ENCODE measurements at places on chromosomes 12 and 14. TPM values are rescaled to one million over a fixed set of nuclear protein-coding genes. Genes with fewer than 3 reads are reported as not detected.
A peak's percentile ranks its signal among the peaks of the same experiment; 100 is the strongest.

- DNase-seq = no peak
- peaks cover 25% of the 10 kb centered on the region for H3K4me1 ChIP-seq
- no peak overlapping the region for H3K4me3 ChIP-seq
- no peaks in the 10 kb centered on the region for H3K27me3 ChIP-seq
These were observed 22.2 kb downstream of the SLC48A1 start for GRCh38 chr12:47795121-47795813.

DNA sequence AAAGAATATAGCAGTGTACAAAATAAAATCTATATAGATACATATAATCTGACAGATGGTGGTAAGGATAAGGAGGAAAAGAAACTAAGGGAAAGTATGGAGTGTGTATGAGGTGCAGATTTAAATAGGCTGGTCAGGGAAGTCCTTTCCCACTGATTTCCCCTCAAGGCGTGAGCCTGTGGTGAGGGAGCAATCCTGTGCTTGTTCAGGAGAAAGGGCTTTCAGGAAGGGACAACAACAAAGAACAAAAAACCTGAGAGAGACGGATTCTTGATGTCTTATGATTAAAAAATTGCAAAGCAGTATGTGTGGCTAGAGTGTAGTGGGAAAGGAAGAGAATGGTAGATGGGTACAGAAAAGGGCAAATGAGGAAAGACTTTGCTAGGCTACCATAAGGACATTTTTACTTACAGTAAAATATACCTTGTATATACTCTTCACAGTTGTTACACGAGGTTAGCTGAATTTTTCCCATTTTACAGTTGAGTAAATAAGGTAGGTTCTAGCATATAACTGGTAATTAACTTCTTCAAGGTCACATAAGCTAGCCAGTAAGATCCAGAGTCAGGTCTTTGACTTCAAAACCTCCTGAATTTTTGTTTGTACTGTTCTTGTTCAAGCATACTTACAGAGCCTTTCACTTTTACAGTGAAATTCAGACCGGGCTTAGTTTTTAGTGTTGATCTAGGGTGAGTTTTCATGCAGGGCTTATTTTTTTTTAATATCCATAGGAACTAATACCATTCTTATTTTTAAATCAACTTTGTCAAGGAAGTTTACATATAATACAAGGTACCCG is 15.6 kb downstream of the CNOT2 start:
- H3K36me3 ChIP-seq = peaks cover 34% of the 10 kb centered on the region
- H3K4me1 ChIP-seq = peaks cover 15% of the 10 kb centered on the region
- no peak overlapping the region for H3K27ac ChIP-seq
- no peak overlapping the region for H3K4me3 ChIP-seq
- DNase-seq = no peak

DNA sequence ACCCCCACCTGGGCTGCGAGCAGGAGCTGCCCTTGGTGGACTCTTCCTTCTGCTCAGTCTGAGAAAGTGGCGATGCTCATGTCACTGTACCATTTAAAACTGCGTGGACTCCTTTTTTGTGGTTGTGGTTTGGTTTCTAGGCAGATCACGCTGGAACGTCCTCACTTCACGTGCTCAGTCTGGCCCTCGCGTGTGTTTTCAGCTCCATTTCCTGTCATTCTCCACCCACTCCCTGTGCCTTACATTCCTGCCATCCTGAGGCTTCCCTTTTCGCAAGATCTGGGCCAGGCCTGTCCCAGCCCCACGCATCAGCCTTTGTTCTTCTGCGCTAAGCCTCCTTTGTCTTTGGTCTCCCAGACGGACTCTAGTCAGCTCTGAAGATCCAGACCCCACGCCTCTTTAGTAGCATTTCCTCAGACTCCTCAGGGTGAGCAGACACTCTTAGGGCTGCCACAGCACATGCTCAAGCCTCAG is 105.4 kb downstream of the FBXL14 start:
- peak; percentile 36 for DNase-seq
- peaks cover 13% of the 10 kb centered on the region for H3K4me1 ChIP-seq
- H3K27ac ChIP-seq = peak overlapping the region; percentile 1
- H3K27me3 ChIP-seq = no peaks in the 10 kb centered on the region

DNA sequence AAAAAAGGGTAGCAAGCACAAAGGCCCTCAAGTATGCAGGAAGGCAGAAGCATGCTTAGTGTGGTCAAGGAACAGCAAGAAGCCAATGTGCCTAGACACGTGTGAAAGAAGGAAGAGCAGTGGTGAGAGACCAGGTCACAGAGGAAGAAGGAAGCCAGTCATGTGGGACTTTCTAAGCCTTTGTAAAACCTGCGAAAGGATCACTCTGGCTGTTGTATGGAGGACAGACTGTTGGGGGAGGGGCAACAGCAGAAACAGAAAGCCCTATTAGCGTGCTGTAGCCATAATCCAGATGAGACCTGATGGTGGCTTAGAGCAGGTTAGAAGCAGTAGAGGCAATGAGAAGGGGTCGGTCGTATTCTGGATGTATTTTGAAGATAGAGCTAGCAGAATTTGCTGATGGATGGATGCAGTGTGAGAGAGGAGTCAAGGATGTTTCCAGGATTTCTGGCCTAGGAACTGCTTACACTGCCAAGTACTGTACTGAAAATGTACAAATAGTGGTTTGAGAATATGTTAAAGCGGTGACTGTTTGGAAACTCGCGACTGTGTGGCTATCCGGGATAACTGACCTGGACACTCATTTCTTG is 5.7 kb upstream of the MLF2 start:
- DNase-seq = no peak
- peaks cover 19% of the 10 kb centered on the region for H3K4me1 ChIP-seq
- H3K27ac ChIP-seq = no peak overlapping the region
- H3K36me3 ChIP-seq = no peaks in the 10 kb centered on the region
- H3K27me3 ChIP-seq = peaks cover 22% of the 10 kb centered on the region

DNA sequence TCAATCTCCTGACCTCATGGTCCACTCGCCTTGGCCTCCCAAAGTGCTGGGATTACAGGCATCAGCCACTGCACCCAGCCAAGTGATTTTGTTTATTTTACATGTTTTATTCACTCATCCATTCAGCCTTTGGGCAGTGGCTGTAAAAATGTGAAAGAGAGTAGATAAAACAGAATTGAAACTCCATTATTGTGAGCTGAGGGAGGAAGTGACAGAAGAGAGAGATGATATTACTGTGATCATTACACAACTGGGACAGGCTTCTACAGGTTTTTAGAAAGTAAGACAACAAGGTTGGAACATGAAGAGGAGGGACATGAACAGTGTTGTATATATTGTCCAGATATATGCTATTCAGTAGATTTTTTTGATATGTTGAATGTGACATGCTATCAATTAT is 25.0 kb downstream of the CREBL2 start:
- H3K27ac ChIP-seq = no peak overlapping the region
- H3K4me1 ChIP-seq = no peaks in the 10 kb centered on the region
- no peak overlapping the region for H3K4me3 ChIP-seq
- H3K27me3 ChIP-seq = no peaks in the 10 kb centered on the region

GRCh38 chr12:115583591-115583990 is 693.9 kb downstream of the MED13L start:
- DNase-seq = no peak
- H3K4me1 ChIP-seq = no peaks in the 10 kb centered on the region
- no peak overlapping the region for H3K4me3 ChIP-seq
- H3K27ac ChIP-seq = no peak overlapping the region

- DNase-seq = no peak
- no peaks in the 10 kb centered on the region for H3K36me3 ChIP-seq
- peaks cover 6% of the 10 kb centered on the region for H3K4me1 ChIP-seq
- no peak overlapping the region for H3K4me3 ChIP-seq
These were observed 57.8 kb upstream of the ZDHHC17 start for GRCh38 chr12:76706101-76706500.

DNA sequence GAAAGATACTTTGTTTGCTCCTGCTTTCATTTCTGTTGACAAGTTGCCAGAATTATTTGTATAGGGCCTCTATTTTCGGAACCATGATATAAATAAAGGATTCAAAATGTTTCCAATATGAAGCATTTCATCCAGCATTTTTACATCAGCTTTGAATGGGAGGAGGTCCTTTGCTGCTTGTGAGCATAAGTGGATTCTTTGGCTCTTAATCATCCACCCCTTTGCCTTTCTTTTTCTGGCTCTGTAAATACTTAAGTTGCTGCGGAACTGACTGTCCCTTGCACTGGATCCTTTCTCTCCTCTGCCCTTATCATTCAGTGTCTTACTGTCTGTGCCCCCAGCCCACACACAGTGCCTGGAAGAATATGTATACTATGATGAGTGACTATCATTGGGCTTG is 357.3 kb upstream of the RGS6 start:
- no peak for DNase-seq
- H3K4me1 ChIP-seq = peaks cover 3% of the 10 kb centered on the region
- no peaks in the 10 kb centered on the region for H3K36me3 ChIP-seq
- H3K27ac ChIP-seq = no peak overlapping the region

- peaks cover 2% of the 10 kb centered on the region for H3K36me3 ChIP-seq
- no peaks in the 10 kb centered on the region for H3K27me3 ChIP-seq
- H3K27ac ChIP-seq = peak overlapping the region; percentile 63
- H3K4me1 ChIP-seq = peaks cover 44% of the 10 kb centered on the region
These were observed 67.0 kb downstream of the ARF6 start for GRCh38 chr14:49959822-49960408.

DNA sequence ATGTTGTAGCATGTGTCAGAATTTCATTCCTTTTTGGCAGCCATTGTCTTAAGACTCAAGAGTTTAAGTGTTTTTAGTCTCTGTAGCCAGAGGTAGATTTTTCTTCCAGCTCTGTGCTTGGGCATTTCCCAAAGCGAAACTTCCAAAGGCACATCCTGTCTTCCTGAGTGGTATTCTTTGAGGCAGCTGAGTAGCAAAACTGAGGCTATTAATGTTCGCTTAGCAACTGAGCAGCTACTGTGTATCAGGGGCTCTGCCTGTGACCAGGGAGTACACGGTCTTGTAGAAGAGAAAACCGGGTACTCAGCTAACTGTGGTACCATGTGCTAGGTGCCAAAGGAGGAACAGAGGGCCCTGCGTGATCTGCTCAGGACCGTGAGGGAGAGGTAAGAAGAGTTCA is 52.0 kb downstream of the ETV6 start:
- H3K4me1 ChIP-seq = peaks cover 8% of the 10 kb centered on the region
- no peaks in the 10 kb centered on the region for H3K27me3 ChIP-seq
- no peak for DNase-seq
- no peak overlapping the region for H3K4me3 ChIP-seq
- H3K27ac ChIP-seq = no peak overlapping the region

DNA sequence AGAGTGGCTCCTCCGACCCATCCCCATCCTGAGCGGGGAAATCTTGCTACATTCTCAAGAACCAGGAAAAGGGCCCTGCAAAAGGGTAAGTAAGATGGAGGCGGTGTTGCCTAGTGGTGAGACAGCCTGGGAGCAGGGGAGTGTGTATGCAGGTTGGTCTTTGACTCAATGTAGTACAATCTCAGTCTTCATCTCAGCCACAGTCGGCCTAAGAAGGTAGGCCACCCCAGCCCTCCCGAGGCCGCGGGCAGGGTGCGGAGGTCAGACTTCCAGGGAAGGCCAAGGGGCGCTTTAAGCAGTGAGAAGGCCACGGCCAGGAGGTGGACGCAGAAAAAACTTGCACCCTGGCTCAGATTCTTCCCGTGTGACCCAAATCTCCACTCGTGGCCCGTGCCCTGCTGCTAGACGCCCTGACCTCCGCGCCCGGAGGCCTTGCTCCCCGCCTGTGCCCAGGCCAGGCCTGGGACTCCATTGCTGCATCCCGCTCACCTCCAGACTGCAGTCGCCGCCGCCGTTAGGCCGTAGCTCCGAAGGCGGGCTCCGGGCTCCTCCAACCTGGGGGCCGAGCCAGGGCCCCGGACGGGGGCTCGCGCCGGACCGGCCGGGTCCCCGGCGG is 435 bp downstream of the FOXM1 start:
- DNase-seq = peak; percentile 48
- H3K4me1 ChIP-seq = peaks cover 40% of the 10 kb centered on the region
- H3K27ac ChIP-seq = peak overlapping the region; percentile 94
- H3K36me3 ChIP-seq = peaks cover 58% of the 10 kb centered on the region
- peak overlapping the region; percentile 86 for H3K4me3 ChIP-seq

The VDR gene
- 14.5 TPM for total RNA-seq

The WSCD2 gene
- not detected for total RNA-seq

The MARS1 gene
- total RNA-seq = 275 TPM

The XRCC3 gene
- total RNA-seq = 52.5 TPM

The BICDL1 gene
- total RNA-seq = 62.4 TPM

The RNASE11 gene
- total RNA-seq = not detected

The LRP1 gene
- total RNA-seq = 0.39 TPM

The TEX22 gene
- total RNA-seq = 2.4 TPM

The ZFYVE1 gene
- total RNA-seq = 10.5 TPM

The EGLN3 gene
- total RNA-seq = 13.7 TPM
